ENCODE measurements at places on chromosomes 5 and 9. TPM values are rescaled to one million over a fixed set of nuclear protein-coding genes. Genes with fewer than 3 reads are reported as not detected.

FOXD4L4 gene
- polyA plus RNA-seq, result 0.34 TPM

ACSL6 gene
- polyA plus RNA-seq, result 1.8 TPM

CCNO gene
- polyA plus RNA-seq, result 8.2 TPM

SH3PXD2B gene
- polyA plus RNA-seq, result 29.1 TPM

DNA sequence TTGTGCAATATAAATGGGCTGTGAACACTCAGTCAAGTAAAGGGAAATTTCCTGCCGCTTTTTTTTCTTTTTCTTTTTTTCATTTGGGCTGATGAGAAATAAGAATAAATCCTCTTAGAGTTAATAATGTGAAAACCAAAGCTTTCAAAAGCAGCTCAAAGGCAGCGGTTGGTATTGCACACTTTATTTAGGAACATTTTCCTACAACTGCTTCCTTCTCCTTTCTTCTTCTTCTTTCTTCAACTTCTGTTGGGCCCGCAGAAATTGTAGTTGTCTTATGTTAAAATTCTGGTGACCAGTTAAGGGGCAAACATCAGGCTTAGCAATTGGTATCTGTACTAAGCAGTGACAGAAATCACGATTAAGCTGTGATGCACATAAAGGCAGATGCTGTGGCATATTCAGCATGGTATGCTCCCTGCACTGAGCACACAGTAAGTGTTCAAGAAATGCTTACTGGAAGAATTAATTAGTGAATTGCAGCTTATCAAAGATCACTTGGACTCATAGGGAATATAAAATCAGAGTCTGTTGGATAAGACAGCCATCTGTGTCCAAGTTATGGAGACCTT lies 85.4 kb downstream of the ANKRD55 start:
- no peak for DNase-seq

DNA sequence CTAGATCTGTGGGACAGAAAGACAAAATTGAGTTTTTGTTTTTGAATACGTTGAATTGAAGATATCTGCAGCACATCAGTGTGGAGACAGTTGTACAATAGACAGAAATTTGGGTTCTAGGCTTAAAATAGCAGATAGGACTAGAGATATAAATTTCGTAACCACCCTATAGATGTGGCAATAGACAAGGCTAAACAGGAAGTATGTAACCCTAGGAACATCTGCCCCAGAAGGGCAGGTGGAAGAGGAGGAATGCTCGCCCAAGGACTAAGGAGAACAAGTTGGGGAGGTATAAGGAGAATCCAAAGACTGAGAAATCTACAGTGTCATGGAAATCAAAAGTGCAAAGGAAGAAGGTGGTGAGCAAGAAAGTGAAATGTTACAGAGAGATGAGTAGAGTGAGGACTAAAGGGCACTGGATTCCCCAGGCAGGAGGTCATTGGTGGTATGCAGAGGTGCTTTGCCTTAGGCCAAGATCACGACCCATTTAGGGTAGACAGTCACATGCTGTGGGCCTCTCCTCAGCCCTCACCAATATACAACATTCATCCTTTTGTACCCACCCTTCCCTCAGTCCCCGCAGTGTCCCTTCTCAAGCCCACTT lies 109.1 kb upstream of the ELL2 start:
- no peak for DNase-seq

- DNase-seq, result no peak
These were observed 455.6 kb upstream of the CD180 start for GRCh38 chr5:67652201-67652600.

GRCh38 chr5:148791334-148791667 lies 35.1 kb upstream of the ADRB2 start:
- DNase-seq, result no peak

ADAMTS12 gene
- 15.8 TPM for polyA plus RNA-seq

ANKS6 gene
- 25.7 TPM for polyA plus RNA-seq

DNA sequence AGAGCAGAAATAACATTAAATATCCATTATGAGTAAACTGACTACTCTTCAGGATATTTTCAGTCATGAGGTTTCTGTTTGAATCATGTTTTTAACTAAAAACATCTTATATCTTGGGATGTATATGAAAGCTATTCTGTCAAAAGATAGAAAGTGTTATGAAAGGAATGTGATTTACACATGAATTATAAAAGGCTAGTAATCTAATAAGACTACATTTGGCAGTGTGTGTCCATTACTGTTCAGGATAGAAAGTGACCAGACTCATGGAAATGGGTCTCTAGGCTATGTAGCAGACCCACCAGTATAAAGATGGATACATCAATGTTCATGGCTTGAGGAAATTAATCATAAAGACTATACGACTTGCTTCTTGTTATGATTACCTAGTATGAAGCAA lies 1328.2 kb upstream of the NUDT12 start:
- no peak for DNase-seq

DNA sequence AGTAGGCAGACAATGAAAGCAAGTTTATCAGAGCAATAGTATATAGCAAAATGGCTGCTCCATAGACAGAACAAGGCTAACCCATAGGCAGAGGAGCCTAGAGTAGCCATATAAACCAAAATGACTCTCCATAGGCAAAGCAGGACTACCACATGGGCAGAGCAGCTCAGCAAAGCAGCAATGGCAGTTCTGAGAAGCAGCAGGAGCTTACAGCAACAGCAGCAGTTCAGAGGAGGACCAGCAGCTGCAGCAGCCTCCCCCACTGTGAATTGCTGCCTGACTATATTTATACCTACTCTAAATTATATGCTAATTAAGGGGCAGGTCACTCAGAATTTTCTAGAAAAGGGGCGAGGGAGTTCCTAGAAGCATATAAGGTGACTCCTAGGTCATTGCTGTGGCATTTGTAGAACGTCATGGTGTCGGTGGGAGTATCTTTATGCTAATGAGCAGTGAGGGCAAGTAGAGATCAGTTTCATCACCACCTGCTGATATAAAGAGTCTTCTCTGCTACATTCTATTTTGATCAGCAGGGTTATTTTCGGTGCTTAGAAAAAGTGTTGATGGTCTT lies 1115.5 kb downstream of the DTWD2 start:
- no peak for DNase-seq

Data from renal pelvis (tissue), 12 donors.